ENCODE measurements at places on chromosomes 16 and 17. TPM values are rescaled to one million over a fixed set of nuclear protein-coding genes. Genes with fewer than 3 reads are reported as not detected.

DNA sequence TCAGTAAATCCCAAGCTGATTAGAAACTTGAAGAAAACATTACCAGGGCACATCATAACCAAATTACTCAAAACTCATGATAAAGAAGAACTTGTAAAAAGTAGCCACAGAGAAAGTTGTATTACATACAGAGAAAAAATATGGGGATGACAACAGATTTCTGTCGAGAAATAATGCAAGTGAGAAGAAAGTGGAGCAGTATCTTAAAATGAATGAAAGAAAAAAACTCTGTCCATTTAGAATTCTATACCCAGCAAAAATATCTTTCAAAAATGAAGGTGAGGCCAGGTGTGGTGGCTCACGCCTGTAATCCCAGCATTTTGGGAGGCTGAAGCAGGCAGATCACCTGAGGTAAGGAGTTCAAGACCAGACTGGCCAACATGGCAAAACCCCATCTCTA is 165.9 kb downstream of the PARN start:
- no peak for DNase-seq

DNA sequence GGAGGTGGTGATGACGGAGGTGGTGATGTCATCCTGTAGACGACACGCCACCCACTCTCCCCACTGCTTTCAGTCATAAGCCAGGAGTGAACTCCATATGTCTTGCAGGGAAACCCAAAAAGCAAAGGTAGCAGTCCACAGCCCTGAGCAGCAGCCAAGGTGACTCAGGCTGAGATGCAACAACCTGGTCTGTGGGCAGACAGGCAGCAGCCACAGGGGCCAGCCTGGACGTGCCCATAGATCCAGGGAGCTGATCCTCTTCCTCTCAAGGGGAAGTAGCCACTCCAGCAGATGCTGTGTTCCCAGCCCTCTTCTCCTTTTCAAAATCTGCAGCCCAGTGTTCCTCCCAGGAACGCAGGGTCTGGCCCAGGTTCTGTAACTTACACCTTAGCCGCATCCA is 17.3 kb upstream of the CIITA start:
- DNase-seq, result no peak

DNA sequence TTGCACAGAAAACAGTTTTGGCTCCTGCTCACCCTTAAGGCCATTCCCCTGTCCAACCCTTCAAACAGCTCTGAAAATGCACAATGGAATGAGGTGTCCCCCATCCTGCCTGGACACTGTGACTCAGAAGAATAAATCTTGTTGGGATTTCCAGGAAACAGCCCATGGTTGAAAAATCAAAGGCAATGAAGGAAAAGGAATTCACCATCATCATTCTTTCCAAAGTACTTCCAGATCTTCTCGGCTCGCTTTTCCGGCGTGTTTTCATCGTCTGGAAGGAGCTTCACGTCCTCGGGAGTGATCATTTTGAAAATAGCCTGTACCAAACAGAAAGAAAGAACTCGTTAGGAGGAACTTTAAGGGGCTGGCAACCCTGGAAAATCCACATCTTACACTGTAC is 4.3 kb downstream of the RCVRN start:
- peak; percentile 76 for DNase-seq

DNA sequence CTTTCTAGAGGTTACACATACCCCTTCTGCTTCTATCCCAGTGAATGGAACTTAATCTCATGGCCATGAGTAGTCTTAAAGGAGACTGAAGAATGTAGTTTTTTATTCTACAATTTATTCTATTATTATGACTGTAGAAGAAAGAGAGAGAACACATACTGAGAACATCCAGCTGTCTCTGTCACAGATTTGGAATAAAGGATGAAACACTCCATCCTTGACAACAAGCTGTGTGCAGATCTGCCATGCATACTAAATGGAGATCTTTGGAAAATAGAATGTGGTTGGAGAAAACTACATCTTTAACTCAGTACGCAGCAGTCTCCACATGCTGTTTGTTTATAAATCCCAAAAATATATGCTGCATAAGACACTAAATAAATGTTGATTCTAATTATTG is 54.1 kb upstream of the NUDT7 start:
- DNase-seq, result no peak

CASKIN2 gene
- total RNA-seq, result 19.7 TPM

ATF7IP2 gene
- 13.1 TPM for total RNA-seq

DNA sequence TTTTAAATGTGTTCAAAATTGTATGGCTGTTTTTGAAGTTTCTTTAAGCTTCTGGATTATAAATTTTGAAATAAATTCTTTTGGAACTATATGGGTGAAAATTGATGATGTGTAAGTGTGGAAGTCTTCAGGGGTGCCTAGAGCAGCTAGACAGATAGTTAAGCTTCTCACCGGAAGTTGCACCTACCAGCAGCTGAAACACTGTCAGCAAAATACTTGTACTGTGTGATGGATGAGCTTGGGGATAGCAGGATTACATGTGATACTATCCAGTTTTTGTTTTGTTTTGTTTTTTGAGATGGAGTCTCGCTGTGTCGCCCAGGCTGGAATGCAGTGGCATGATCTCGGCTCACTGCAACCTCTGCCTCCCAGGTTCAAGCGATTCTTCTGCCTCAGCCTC is 19.7 kb downstream of the RBL2 start:
- DNase-seq, result no peak

- DNase-seq, result no peak
Measured at GRCh38 chr17:67125417-67125816, 81.1 kb downstream of the CACNG1 start.

- DNase-seq, result peak; percentile 24
Measured at GRCh38 chr17:34673516-34673915, 94.1 kb downstream of the TMEM132E start.

GRCh38 chr16:60776281-60776680 is 1260.0 kb downstream of the CDH8 start:
- no peak for DNase-seq

All from SJSA1 (cell line).